ENCODE measurements at places on chromosomes 1 and 21.

DNA sequence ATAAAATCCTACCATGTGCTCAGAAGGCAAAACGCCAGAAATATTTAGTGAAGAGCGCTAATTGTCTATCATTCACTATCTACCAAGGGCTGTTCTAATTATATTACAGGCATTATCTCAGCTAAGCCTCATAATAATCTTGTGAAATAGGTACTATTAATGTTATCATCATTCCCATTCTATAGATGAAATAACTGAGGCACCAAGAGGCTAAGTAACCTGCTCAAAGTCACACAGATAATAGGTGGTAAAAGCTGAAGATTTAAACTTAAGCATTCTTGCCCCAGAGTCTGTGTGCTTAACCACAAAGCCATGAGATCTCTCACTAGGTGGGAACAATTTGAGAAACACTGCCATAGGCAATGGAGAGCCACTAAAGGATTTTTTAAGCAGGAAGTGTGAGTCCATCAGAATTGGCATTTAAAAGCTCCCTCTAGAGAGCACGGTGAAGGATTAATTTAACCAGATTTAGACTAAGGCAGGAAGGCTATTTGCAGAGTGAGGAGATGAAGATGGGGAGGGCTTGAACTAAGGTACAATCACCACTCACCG, 1.7 kb upstream of the SMAP2 start:
- no peak for DNase-seq

GRCh38 chr1:175848329-175848728, 104.9 kb upstream of the TNR start:
- DNase-seq = no peak

DNA sequence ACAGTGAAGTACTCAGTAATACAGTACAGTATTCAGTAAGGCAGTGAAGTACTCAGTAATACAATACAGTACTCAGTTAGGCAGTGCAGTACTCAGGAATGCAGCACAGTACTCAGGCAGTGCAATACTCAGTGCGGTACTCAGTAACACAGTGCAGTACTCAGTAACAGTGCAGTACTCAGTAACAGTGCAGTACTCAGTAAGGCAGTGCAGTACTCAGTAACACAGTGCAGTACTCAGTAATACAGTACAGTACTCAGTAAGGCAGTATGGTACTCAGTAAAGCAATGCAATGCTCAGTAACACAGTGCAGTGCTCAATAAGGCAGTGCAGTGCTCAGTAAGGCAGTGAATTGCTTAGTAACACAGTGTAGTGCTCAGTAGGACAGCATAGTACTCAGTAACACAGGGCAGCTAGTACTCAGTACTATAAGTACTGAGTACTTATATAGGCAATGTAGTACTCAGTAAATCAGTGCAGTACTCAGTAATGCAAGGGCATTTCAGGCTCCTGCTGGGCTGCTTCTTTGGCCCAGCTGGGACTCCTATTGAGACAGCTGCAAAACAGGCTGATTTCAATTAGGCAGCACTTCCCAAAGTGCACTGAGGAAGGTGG, 411.3 kb downstream of the DISC1 start:
- DNase-seq = no peak

GRCh38 chr1:41955461-41956159, 36.9 kb upstream of the HIVEP3 start:
- DNase-seq = no peak

- DNase-seq = no peak
Measured at GRCh38 chr1:12356004-12356890, 126.4 kb downstream of the VPS13D start.

DNA sequence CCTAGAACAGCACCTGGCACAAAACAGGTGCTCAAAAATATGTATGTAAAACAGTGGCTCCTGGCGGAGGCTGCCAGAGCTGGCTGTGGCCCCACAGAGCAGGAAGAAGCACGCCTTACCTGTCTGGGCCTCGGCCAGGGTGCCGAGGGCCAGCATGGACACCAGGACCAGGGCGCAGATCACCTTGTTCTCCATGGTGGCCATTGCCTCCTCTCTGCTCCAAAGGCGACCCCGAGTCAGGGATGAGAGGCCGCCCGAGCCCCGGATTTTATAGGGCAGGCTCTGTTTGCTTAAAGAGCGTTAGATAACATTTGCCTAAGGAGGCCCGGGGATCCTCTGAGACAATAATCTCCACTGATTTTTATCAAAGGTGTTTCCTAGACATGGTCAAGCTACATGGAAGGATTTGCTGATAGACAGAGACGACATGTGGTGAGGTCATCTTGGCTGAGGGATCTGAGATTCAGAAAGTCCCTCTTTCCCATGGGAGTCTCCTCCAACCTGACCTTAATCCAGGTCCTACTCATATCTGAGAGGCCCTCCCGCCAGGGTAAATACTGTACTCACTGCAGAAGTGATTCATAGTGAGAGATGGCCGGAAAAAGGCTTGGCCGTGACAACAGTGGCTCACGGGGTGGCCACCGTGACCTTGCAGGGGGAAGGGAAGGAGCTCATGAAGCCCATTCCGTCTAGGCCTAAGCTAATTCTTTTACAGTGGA, at the start of gene TFF1:
Gene TFF1 (minus strand): TSS at position 244 of the 719 bp plus-strand sequence. CDS start 40 bp downstream, at position 204.
- DNase-seq = no peak

DNA sequence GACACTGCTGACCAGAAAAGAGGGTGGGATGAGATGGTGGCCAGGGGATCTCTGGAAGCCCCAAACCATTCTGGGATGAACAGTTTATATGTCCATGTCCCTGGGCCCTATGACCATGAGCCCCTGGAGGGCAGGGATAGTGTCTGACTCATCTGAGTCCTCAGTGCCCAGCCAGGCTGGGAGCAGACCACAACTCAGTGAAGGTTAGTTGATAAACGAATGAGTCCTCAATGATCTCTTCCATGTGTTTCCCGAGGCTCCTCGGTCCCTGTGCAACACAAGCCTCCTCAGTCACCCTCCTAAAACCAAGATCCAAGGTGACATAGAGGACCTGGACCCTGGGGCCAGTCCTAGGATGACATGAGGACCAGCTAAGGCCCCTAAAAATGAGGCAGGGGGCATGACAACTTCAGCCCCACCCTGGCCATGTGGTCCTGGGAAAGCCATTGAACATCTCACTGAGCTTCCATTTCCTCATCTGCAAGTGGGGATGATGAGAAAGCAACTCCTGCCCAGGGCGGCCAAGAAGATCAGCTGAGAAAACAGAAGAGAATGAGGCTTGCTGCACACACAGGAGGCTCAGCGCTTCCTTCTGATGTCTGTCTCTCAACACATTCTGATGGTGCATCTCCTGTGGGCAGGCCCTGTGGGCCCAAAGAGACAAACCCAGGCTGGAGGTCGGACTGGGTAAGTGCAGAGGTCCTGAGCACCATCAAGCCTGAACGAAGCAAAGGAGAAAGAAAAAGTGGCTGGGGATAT, 86.3 kb downstream of the GLIS1 start:
- DNase-seq = no peak

- no peak for DNase-seq
Measured at GRCh38 chr21:26546446-26547097, 26.5 kb downstream of the CYYR1 start.

DNA sequence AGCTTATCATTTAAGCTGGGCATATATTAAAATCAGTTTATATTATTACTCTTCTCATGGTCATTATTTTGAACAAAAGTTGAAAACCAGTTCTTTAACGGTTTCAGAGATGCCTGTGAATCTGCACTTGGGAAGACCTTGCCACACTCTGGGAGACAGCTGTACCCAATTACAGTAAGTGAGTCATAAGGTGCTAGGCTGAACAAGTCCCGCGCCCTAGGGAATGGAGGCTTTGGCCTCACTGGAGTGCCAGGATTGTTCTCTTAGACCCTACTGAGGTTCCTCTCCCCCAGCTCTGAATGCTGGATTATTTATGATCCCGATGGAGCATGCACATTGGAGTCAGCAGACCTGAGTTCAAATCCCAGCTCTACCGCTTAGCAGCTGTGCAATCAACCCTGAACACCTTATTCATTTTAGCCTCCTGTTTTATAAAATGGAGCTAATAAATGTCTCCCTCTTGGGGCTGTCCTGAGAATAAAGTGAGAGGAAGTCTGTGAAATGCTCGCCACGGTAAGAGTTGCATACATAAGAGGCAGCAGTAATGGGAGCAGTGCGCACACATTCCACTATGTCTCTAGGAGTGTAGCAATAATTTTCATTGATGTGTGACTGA, 266.2 kb downstream of the FOXD2 start:
- DNase-seq = no peak

- no peak for DNase-seq
Measured at GRCh38 chr1:6269296-6269695, 8.4 kb upstream of the GPR153 start.

DNA sequence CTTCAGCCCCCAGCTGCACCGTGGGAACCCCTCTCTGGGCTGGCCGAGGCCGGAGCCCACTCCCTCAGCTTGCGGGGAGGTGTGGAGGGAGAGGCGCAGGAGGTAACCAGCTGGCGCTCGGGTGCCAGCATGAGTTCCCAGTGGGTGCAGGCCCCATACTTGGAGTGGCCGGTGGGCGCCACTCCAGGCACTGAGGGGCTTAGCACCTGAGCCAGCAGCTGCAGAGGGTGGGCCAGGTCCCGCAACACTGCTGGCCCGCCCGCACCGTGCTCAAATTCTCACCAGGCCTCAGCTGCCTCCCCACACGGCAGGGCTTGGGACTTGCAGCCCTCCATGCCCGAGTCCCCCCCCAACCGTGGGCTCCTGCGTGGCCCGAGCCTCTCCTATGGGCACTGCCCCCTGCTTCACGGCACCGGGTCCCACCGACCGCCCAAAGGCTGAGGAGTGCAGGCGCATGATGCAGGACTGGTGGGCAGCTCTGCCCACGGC, 47.2 kb downstream of the LRRC53 start:
- no peak for DNase-seq

GRCh38 chr1:220894025-220894923, 15.0 kb downstream of the HLX start:
- DNase-seq = no peak

DNA sequence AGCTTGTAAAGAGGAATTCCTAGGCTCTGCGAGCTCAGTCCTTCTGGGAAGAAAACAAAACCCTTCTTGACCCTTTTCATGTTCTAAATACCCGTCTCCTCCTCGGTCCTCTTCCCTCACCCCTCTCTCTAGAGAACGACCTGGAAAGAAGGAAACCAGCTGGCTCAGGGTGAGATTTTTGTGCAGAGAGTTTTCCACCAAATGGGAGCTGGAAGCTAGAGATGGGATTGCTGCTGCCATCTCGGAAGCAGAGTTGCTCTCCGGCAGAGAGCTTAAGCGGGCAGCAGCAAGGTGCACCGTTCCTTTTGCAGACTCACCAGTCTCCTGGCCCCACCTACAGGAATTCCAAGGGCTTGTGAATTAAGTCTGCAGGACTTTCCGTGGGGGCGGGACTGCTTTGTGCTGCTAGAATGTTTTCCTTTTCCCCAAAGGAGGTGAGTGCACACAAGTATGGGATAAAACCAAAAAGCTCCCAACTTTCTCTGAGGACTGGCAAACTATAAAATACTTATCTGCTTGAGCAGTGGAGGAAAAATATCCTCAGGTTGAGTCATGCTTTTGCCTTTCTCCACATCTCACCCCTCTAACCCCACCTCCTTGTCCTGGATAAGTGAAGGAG, 29.1 kb upstream of the KIAA0040 start:
- no peak for DNase-seq

- no peak for DNase-seq
Measured at GRCh38 chr1:31302709-31303441, 6.0 kb downstream of the ZCCHC17 start.

- no peak for DNase-seq
Measured at GRCh38 chr1:231073331-231073730, 33.3 kb upstream of the FAM89A start.
